Cortex of kidney (tissue), 1 donor: ENCODE measurements at places on chromosomes 2 and 18.

DNA sequence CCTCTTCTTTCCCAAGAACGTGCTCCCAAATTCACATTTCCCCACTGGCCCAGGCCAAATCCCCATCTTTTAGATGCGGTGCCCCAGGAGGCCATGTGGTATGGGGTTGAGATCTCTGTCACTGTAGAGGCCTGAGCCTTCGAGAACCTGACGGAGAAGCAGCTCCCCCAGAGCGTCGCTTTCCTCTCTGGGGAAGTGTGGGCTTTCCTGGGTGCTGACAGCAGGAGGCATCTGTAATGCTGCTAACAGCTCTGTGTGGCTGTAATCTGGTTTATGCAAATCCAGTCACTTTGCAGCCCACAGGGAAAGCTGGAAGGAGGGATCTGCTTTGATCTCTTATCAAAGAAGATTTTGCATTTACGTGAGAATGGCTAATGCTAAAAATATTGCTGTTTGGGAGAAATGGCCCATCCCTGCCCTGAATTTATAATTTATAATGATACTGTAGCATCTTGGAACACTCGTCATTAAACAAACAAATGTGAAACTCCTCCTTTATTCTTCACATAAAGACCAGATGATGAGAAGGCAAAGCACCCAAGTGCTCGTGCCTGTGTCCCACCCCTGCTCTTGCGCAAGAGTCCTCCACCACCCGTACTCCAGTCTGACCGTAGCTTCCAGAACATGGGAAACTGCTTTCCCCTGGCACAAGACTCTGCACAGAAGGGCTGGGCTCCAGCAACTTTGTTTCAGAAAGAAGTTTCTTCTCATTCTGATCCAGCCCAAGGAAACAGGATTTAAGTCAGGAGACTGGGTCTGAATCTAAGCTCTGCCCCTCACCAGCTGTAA lies 109.9 kb upstream of the EPC2 start:
- no peak for DNase-seq

DNA sequence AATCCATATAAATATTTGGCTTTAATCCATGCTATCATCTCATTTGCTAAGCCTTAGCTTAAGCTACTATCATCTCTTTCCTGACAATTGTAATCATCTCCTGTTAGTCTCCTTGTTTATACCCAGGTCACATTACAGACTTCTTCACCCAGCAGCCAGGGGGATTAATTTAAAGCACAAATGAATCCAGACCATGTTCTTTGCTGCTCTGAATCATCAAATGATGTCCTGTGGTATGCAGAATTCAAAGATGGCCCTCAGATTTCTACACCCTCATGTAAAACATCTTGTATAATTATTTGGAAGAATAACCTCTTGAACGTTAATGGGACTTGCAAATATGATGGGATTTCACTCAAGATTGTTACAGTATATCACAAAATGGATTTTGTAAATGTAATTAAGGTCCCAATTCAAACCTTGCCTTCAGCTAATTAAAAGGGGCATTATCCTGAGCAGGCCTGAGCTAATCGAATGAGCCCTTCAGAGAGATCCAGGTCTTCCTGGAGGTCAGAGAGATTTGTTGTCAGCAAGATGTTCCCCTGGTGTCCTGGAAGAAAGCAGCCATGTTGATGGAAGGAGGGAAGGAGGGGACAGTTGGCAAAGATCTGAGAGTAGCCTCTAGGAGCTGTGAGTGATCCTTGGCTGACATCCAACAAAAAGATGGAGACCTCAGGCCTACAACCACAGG lies 241.1 kb upstream of the MMADHC start:
- DNase-seq = no peak

DNA sequence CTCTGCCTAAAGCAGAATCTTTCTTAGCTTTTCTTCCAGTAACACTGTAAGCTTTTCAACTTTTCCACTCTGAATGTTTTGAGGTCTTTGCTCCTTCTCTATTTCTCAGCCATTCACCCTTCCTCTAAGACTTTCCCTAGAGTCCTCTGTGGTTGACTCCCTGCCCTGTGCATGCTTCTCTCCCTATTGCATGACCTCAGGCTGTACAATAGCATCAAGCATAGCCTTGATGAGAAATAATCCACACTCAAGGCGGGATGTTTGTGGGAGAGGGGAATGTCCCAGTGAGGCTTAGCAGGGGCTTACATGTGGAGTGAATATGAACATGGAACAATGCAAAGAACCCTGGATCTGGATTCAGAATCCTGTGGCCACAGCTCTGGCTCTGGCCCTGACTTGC lies 48.4 kb upstream of the IGFBP5 start:
- DNase-seq = no peak

GRCh38 chr2:11011359-11011758 lies 99.6 kb downstream of the KCNF1 start:
- DNase-seq = no peak

GRCh38 chr18:8041526-8042111 lies 474.5 kb downstream of the PTPRM start:
- DNase-seq = no peak

GRCh38 chr18:40752316-40752715 lies 1202.7 kb upstream of the PIK3C3 start:
- no peak for DNase-seq

GRCh38 chr2:23940718-23941620 lies 706 bp downstream of the UBXN2A start:
- DNase-seq = no peak

DNA sequence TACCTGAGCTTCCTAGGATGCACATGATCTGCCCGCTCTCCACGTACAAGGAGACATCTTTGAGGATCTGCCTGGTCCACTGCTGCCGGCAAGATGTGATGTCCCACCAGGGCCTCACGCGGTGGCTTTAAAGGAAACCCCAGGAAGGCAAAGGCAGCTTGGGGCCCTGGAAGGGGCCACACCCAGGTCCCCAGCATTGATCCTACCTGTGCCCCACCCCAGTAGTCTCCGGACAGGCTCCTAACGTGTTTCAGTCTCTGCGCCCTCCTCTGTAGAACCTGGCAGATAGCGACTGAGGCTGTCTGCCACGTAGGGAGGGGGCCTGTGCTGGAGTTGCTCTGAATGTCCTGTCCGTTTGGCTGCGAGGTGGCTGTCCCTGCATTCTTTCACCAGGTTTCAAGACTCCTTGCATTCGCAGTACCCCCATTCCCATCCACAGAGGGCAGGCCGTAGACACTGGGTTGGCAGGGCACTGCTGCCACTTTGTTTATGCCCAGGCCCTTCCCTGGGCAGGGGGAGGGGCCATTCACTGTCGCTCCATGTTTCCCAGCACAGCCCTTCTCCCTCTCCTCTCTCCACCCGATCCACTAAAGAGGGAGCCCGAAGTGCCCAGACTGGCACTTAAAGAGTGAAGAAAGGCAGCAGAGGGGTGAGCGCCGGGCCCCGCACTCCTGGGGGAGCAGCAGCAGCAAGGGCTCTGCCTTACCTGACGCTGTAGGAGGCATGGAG lies 644 bp downstream of the ABCG5 start:
- no peak for DNase-seq
